ENCODE measurements at places on chromosomes 6 and 20.

- no peak for DNase-seq
These were observed 4.6 kb downstream of the DLK2 start for GRCh38 chr6:43450699-43451131.

- DNase-seq = peak; percentile 75
These were observed 18.4 kb downstream of the LAMA4 start for GRCh38 chr6:112235956-112236355.

DNA sequence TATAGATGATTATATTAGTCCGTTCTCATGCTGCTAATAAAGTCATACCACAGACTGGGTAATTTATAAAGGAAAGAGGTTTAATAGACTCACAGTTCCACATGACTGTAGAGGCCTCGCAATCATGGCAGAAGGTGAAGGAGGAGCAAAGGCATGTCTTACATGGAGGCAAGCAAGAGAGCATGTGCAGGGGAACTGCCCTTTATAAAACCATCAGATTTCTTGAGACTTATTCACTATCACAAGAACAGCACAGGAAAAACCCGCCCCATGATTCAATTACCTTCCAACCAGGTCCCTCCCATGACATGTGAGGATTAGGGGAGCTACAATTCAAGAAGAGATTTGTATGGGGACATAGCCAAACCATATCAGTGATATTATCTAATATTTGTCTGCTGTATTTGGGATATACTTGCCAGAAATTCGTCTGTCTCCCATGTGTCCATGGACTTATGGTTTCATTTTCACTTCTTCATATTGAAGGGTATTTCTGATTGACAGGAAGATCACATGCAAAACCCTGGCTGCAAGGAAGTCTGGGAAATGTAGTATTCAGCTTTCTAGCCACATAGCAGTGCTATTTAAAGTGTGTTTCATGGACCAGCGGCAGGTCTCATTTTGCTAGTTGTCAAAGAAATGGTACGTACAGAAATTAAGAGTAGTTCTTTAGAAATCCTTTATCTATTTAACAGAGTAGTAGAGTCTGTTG lies 50.5 kb upstream of the PAK5 start:
- DNase-seq = no peak

- DNase-seq = no peak
These were observed 443.4 kb upstream of the MMS22L start for GRCh38 chr6:97726378-97726777.

GRCh38 chr6:4355241-4355640 lies 219.9 kb upstream of the ECI2 start:
- DNase-seq = no peak

DNA sequence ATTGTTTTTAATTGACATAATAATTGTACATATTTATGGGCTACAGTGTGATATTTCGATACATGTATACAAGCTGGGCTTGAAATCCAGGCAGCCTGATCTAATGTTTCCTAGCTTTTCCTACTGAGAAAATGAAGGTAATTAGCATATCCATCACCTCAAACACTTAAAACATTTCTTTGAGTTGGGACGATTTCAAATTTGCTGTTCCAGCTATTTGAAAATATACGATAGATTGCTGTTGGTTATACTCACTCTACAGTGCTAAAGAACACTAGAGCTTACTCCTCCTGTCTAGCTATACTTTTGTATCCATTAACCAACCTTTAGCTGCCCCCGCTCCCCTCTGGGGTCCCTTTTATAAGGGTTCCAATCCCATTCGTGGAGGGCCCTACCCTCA lies 4.7 kb downstream of the LHFPL5 start:
- DNase-seq = no peak

GRCh38 chr6:83417880-83418663 lies 12.8 kb downstream of the ME1 start:
- no peak for DNase-seq

DNA sequence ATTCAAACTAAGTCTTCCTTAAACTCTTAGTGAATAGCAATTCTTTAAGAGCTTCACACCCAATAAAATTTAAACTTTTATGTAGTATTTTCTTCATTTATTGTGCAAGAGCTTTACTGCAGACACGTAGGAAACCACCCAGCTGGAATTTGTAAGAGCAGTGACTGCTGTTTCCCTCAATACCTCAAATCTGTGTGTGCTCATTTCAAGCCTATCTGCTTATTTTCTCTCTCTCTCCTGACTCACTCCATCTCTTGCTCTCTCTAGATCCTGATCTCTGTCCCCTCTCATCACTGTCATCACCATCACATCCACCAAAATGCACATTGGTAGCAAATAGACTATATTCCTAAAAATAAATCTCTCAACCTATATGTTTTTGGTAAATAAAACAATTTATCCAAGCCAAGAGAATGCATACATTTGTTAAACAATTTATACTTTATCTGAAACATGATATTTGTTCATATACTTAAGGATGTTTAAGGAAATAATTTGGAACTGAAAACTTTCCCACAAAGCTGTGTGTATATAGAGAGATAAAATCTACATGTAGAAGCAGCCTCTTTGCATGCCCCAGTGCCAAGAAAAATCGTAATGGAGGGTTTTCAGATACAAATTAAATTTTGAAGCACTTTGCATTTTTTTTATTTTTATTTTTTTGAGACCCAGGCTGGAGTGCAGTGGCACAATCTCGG lies 273.0 kb downstream of the TFAP2A start:
- DNase-seq = no peak

Data from activated T-cell treated with anti-CD3 and anti-CD28 coated beads, Interleukin-2, amount 50 U/mL, for 48 hours (primary cell).